ENCODE measurements at places on chromosomes 6 and 20.

DNA sequence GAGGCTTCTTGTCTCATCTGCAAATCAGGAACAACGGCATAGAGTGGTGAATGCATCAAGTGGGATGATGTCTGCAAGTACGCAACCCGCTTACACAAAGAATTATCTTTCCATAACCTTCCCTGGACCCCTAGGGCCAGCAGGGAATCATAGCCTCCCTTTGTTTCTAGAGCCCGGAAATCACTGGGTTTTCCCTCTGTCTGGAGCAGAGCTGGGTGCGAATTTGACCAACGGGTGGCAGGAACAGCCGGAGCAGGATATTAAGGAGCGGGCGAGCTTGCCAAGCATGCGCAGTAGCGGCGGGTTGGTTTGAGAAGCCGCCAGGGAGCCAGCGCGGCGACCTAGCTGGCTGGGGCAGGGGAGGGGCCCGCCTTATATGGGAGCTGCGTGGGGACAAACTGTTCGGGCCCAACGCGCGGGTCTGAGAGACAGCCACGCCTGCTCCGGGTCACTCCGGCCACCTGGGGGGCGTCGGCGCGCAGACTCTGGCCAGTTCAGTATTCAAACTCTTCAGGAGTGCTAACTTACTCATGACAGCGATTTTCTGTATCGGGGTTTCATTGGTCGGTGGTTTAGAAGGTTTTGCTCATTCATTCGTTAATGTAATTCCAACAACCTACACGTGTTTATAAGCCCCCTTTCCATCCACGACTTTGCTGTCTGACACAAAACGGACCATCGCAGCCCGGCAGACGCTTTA is 1.6 kb upstream of the KIF16B start:
- peak; percentile 47 for DNase-seq

GRCh38 chr6:10962673-10963072 is 75.8 kb downstream of the SYCP2L start:
- DNase-seq: no peak

DNA sequence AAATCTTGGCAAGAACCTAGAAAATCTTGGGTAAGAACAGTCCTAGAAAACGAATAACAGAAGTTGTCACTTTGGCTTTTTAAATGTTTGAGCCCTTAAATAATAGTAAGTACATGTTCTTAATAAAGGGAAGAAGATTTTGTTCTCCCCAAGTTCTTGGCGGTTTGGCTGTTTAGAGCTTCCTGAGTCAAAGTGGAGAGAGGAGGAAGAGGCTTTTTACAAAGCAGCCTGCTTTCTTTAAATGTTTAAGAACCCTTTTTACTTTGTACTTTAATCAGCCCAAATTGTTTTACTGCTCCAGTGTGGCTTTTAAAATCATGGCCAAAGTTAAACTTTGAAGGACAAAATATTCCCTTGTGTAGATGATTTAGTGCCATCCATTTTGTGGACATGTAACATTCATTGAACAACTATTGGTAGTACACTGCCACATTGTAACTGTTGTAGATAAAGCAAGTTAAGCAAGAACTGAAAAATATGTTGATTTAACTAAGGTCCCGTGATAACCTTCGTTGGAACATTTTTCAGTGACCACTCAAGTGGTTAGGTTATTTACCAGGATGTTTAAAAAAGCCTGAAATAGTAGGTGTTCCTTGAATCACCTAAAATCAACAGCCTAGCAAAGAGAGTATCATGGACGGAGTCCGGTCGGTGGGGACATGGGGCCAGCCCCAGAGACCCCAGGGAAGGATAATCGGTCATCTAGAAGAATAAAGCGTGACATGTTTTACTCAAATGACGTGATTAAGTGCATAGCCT is 2.4 kb downstream of the AMD1 start:
- no peak for DNase-seq

DNA sequence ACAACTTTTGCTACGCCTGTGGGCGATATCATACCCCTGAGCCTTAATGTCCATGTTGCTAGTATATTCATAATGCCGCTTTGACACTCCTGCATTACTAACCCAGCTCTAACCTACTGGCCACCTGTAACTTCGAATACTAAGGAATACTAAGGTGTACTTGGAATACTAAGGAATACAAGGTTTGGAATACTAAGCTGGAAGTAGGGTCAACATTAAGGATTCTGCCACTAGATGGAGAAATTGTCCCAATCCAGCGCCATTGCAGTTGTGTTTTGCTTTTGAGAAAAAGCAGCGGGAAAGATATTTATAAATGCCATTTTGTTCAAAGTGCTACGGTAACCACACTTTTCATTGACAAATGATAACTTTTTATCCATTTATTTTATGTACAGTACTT is 10.7 kb downstream of the TBXT start:
- DNase-seq: no peak

- DNase-seq: no peak
These were observed 71.6 kb downstream of the SH3BGRL2 start for GRCh38 chr6:79702691-79703090.

DNA sequence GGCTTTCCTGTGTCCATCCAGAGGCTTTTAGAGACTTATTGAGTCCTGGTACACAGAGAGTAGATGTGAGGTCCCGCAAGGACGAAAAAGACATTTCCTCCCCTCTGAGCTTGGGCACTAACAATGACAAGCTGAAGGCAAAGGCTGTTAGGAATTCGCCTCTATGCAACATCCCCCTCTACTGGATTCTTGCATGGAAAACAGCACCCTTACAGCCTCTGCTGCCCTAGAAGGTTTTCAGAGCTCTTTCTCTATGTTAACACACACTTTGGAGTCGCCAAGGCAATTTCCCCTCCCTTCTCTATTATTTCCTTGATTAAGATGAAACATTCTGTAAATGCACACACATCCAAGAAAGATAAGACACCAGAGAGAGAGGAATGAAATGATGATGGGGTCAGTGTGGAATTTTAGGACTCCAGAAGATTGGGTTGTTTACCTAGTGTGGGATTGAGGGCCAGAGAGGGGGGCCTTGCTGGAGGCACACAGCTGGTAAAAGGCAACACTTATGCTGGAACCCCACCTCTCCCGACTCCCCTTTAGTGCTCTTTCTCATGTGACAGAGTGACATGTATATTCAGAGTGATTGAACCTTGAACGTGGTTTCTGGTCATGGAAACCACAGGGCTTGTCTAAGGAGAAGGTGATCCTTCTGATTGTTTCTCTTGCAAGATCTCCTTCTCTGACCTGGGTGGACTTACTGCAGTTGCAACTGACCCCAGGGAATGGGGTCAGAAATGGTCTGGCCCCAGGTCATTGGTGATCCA is 300.7 kb downstream of the CLIC5 start:
- DNase-seq: no peak

- DNase-seq: no peak
These were observed 16.8 kb downstream of the RALY start for GRCh38 chr20:34010405-34010931.

Measured in stimulated activated CD4-positive, alpha-beta T cell treated with anti-CD3 and anti-CD28 coated beads, TNF-alpha, amount 100 ng/mL, for 24 hours (primary cell).